ENCODE measurements at places on chromosomes 1 and 21.

DNA sequence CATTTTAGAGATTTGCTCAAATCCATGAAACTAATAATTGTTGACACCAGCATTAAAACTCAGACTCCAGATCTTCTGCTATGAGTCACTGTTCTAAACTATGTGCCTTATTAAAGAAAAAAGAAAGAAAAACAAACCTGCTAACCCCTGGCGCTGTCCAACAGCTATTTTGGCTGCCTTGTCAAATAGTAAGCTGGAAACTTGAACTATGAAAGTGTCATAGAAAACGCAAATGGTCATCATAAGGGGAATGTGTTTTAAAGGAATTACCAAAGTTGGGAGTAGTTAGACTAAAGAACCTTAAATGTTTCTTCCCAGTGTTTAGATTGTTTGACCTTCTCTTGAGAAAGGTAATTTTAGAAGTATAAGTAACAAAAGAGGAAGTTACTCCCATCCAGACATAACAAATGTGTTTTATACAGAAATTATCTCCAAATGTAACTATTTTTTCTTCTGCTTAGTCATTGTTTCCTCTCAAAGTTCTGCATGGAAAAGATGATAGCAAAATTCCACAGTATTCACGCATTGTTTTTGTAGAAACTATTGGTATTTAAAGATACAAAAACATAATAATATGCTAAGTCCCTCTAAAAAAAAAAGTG is 272.4 kb downstream of the TPR start:
- DNase-seq: peak; percentile 44

DNA sequence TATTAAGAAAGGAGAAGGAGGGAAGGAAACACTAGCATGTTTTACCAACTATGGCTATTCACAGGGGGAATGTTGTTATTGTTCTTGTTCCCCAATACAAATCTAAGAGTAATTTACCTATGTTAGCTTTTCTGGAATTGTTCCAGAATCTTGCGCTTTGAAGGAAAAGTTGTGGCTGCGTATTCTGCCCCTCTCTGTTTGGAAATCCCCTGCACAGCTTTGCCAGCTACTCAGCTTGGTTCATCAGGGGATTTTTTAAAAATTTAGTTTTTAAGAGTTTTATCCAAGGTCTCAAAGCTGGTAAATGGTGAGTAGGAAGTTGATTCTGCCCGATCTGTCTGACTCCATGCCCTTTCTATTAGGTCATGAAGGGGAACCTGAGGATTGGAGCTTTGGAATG is 9.5 kb upstream of the IRF6 start:
- no peak for DNase-seq

DNA sequence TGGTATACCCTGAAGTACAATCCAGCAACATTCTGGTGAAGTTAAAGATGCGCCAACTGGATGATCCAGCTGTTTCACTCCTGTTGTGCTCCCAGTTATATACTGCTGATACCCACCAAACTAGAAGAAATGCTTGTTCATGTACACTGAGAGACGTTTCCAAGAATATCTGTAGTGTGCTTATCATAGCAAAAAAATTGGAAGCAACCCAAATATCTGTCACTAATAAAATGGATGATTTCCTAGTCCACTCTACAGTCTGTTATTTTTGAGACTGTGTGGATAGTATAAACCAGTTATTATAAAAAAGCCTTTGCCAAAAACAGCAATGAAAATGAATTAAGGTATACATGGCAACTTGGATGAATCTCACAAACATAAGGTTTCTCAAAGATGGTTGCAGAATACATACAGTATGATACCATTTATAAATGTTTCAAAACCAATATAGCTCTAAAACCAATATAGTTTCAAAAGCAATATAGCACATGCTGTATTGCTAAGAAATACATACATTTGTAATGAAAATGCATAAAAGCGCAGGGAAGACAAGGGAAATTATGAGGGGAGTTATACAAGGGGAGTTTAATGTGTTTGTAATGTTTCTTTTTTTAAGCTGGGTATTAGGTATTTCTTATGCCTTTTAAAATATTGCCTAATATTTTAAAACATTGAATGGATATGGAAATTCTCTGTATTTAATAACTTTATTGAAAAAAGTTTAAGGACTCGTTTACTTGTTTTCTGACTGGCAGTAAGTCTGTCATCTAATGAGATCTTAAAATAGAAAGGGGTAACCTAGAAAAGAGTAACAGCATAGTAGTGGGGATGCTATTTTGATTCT is 36.5 kb downstream of the GPSM2 start:
- DNase-seq: no peak

GRCh38 chr1:19812875-19813642 is 2.0 kb downstream of the RNF186 start:
- DNase-seq: no peak

- DNase-seq: peak; percentile 39
Measured at GRCh38 chr1:198794498-198794897, 155.7 kb downstream of the PTPRC start.

GRCh38 chr1:204287466-204287891 is 72.2 kb downstream of the PLEKHA6 start:
- DNase-seq: no peak
